ENCODE measurements at places on chromosomes 4 and X.

DNA sequence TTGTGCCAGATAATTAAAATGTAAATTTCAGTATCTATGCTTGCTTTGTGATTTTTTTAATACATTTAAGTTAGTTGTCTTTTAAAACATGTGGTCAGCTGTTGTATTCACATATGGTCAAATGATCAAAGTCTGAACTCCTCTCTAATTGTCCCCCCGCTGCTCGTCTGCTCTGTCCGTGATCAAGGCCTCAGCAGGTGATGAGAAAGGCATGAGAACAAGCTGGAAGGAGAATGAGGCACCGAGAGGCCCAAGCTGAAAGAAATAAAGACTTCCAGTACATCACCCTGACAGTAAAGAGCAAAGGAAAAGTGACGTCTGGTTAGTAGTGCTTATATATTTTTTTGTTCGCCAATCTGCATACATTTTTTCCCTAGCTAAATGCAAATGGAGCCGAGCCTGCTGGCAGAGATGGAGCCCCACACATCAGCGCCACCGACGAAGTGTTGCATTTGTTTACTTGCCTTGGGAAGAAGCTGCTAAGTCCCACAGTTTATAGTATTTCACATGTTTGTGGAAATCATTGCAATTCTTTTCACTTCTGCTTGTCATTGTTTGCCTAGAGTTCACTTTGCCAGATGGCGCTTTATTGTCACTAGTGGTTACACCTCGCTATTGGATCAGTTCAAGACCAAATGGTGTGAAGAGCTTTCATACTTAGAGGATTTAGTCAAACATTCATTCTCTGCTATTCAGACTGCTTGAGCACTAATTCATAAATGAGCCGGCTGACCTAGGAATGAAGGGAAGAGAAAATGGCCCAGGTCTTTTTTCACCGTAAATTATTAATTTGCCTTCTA, 181.5 kb downstream of the ZIC3 start:
- DNase-seq, result no peak

DNA sequence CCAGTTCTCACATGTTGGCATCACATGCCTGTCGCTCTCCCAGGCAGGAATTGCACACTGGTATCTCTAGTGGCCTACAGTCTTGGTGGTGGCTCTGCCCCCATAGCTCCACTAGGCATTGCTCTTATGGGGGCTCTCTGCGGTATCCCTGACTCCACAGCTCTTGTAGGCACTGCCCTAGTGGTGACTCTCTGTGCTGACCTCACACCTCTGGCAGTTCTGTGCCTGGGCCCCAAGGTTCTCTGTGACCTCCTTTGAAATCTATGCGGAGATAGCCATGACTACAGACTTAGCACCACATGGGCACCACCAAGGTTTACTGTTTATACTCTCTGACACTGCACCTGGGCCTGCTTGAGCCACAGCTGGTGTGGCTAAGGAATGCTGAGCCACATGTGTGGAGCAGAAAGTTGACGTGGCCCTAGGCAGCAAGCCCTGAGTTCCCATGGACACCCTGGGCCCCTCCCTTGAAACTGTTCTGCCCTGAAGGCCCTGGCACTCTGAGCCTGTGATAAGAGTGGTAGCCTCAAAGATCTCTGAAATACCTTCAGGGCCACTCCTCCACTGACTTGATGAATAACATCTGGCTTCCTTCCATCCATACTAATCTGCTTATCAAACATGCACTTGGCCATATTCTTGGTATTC, 8.0 kb downstream of the SLC9B1 start:
- DNase-seq, result no peak

GRCh38 chrX:153551135-153551534, 33.7 kb downstream of the ATP2B3 start:
- no peak for DNase-seq

- no peak for DNase-seq
These were observed 14.4 kb upstream of the KLHL5 start for GRCh38 chr4:39047681-39048080.

DNA sequence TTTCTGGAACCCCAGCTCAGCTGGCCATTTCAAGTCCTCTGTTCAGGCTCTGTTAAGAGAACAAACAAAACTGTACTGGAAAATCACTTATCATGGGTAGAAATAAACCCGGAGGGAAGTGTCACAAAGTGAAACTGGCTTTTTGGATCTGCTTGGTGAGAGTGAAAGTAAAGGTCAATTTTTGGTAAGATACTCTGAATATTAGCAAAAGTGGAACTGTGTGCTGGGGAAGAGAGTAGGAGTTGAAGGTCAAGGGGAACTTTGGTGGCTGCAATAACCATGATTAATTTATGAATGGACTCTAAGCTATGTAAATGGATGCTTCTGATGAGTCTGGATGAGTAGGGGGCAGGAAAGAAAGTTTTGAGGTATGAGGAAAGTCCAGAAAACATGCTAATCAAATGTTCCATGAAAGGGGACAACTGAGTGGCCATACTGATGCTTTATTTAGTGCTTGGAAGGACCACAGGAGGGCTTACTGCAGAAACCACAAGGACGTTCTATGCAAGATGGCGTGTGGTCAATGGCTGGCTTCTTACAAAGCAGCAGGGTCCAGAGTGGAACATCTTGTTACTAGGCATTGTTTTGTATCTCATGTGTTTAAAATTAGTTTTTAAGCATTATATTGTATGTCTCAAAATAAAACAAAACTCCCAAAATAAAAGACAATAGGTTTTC, 36.8 kb upstream of the TNIP3 start:
- DNase-seq, result no peak

DNA sequence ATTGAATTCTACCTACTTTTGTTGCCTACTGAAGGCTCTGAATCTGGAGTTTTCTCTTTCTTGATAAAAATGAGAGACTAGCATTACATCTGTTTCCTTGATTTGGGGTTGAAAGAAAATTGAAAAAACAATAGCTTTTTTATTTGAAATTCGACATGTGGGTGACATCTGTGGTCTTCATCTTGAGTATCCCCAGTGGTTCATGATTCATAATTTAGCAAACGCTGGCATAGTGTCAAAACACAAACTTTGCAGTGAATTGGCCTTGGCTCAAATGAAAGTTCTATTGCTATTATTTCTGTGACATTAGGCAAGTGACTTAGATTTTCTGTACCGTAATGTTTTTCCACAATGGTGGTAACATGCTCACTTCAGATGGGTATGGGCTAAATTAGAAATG, 747.6 kb downstream of the PCDH7 start:
- DNase-seq, result no peak

DNA sequence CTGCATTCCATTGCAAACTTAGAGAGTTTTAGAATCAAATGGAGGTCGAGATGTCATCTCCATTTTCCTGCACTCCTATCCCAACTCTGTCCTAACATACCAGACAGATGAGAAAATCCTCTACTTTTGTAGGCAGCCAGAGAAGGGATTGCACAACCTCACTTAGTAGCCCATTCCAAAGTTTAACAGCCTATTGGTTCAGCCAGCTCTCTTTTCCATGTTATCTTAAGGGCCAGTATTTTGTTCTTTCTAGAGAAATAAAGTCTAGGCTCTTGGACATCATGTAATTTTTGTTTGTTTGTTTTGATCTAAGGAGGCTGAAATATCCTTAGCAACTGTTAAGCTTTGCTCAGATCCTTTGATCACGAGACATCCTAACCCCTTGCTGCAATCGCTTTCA, 173.0 kb downstream of the COX18 start:
- DNase-seq, result no peak
